ENCODE measurements at places on chromosomes 6 and 20.

DNA sequence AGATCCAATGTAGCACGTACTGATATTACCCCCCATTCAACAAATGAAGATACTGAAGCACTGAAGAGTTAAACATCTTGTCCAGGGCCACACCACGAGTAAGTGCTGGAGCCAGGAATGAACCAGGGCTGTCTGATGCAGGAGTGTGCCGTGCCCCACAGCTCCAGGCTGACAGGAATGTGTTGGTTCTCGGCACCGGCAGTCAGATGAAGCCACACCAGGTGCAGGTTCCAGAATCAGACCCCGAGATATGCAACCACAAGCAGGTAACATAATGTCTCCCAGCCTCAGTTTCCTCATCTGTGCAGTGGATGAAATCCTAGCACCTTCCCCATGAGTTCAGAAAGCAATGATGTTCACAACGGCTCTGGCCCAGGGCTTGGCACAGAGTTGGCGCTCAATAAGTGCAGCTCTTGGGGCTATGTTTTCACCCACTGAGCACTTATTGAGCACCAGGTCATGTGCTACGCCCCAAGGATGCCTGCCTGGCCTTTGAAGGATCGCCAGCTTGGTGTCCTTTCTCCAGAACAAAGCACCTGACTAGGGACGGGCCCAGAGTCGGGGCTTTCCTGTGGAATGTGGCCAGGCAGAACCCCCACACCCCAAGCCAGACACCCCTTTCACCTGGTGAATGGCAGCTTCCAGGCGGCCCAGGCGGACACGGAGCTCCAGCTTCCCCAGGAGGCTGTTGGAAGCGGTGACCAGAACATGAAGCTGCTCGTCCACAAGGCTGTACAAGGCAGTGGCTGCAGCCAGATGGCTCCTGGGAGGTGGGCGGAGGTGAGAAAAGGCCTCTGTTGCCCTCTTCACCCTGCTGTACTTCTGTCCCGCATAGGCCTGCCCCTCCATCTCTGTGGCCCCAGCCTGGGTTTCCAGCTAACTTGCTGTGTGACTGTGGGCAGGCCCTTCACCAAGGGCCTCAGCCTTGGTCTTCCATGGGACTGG lies 41.3 kb downstream of the KIAA1755 start:
- DNase-seq, result no peak

DNA sequence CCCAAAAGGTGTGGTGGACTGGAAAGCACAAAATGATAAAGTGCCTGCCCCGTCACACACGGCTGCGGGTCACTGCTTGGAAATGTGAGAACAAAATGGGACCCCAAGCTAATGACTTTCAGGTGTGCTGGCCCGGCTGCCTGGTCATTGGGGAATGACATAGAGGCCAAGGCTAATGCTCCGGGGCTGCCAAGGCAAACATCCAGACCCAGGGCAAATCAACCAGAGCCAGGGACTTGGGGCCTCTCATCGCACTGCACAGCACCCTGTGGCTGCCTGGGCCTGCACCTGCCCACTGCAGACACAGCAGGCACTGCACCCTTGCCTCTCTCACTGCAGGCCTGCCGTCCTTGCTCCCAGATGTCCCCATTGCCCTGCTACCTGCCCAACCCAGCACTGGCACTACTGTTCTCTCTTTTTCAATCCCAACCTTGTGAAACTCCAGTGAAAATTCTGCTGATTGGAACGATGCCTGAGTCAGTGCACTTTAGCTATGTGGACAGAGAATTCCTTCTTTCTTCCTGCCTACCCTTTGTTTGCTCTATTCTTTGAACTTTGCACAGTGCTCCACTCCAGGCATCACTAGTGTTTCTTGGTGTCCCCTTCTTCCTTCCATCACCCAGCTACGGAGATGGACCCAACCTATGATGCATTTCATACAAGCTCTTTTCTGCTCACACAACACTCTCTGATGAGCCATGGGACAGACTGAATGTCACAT lies 849.5 kb downstream of the MAFB start:
- DNase-seq, result no peak

DNA sequence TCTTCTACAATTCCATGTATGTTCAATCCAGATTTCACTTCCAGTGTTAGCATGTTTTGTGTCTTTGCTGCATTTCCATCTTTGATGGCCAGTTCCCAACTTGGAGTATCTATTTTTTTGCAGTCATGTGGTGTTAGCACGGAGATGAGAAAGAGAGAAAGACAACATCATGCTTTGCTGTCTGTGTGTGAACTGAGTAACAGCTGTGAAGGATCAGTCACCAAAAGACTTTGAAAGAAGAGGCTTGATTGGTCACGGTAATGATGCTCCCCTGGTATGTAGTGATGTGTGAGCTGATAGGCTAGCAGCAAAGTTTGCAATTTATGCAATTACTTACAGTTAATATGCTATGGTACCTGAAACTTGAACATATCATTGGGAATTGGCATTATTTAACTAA lies 731.3 kb upstream of the NRSN1 start:
- DNase-seq, result no peak

GRCh38 chr6:165644586-165645266 lies 18.3 kb downstream of the PDE10A start:
- no peak for DNase-seq

DNA sequence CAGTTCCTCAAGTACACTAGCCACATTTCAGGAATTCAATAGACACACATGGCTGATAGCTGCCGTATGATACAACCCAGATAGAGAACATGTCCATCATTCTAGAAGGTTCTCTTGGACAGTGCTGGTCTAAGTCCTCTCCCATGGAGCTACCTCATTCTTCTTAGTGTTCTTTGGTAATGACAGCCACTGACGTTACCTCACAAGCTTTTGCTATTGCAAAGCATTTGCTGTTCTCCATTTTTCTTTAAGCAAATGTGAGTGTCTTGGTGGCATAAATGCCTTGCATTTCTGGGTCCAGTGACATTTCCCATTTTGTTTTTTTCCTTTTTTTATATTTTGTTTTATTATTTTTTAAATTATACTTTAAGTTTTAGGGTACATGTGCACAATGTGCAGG lies 8.3 kb upstream of the CEBPB start:
- no peak for DNase-seq

- peak; percentile 86 for DNase-seq
Observed at GRCh38 chr6:112337209-112337638, 9.9 kb upstream of the RFPL4B start.

GRCh38 chr20:59770270-59770669 lies 163.2 kb downstream of the SYCP2 start:
- DNase-seq, result peak; percentile 21

GRCh38 chr6:42448391-42448790 lies 3.3 kb downstream of the TRERF1 start:
- DNase-seq, result no peak

GRCh38 chr6:64685401-64685800 lies 1021.6 kb downstream of the EYS start:
- DNase-seq, result no peak

- no peak for DNase-seq
Observed at GRCh38 chr6:104601131-104601651, 258.5 kb downstream of the HACE1 start.

- peak; percentile 24 for DNase-seq
Observed at GRCh38 chr20:59948828-59949720, 8.9 kb downstream of the FAM217B start.

DNA sequence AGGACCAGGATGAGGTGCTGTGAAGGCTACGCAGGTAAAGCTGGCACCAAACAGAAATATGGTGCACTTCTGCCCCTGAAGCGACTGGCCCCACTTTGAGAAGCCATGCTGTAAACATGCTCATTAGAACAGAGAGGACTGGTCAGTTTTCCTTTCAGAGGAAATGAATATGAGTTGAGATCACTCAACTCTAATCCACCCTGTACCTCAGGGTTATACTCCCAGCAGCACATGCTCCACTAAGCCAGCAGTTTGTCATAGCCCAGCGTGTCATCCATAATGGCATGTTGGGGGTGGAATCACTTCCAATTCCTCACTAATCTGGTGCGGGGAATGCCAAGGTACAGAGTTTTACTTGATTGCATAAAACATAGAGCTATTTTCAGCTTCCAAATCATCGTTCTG lies 98.1 kb downstream of the HIVEP2 start:
- peak; percentile 56 for DNase-seq

DNA sequence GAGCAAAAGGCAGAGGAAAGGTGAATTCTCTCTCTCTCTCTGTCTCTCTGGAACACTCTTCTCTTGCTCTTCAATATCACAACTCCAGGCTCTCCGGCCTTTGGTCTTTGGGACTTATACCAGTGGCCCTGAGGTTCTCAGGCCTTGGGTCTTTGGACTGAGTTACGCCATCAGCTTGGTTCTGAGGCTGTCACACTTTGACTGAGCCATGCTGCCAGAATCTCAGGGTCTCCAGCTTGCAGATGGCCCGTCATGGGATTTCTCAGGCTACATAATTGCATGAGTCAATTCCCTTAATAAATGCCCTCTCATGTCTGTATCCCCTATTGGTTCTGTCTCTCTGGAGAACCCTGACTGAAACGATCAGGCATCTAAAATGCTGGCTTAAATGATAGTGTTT lies 12.9 kb downstream of the BTN2A1 start:
- no peak for DNase-seq

DNA sequence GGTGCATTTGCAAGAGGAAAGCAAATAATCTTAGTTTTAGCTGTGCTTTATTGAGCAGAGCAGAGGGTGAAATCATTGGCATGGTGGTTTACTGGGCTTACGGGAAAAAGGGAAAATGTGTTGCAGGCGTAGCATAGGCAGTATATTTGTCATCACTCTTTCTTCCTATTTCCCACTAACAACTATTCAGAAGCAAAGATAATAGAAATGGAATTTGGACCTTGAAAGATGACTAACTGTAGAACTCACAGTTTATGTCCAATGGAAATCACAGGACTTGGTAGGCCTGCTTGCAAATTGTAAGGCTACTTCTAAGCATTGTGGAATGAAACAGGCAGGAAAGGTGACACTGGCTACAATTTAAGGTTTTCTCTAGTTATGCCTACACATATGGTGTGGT lies 611.9 kb upstream of the MAN1A1 start:
- no peak for DNase-seq

- DNase-seq, result no peak
Observed at GRCh38 chr6:35128042-35128441, 13.1 kb downstream of the TCP11 start.

DNA sequence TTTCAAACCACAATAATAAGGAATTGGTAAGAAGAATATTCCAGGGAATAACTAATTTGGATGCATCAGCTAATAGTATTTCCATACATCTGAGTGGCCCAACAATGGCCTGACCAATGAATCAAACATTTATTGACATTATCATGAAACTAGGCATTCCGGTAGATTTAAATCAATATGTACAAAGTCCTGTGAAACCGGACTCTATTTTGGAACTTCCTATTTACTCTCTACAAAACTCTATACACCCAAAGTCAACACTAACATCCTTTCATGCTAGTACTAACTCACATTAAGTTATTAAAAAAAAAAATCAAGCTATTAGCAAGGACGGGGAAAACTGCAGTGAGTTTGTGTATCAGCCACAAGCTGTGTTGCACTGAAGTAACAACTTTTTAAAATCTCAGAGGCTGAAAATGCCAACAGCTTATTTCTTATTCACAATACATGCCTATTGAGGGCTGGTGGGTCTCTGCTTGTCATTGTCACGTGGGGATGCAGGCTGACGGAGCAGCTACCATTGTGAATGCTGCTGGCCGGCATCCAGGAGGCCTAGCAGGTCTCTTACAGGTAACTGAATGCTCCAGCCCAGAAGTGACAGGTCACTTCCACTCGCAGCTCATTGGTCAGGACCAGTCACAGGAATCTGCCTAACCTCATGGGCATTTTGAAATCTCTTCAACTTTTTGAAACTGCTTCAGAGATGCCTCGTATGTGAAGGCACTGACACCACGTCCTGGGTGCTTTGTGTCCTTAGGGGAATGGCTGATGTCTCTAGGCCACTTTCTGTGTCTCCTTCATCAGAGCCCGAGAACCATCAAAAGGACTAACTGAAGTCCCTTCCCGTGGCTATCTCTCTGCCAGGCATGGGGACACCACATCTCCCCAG lies 76.3 kb downstream of the SLC22A23 start:
- DNase-seq, result no peak

GRCh38 chr6:155517294-155517693 lies 61.7 kb upstream of the NOX3 start:
- DNase-seq, result no peak

- no peak for DNase-seq
Observed at GRCh38 chr20:55067158-55067825, 591.9 kb downstream of the DOK5 start.

- DNase-seq, result no peak
Observed at GRCh38 chr6:128600397-128600951, 80.1 kb upstream of the PTPRK start.

DNA sequence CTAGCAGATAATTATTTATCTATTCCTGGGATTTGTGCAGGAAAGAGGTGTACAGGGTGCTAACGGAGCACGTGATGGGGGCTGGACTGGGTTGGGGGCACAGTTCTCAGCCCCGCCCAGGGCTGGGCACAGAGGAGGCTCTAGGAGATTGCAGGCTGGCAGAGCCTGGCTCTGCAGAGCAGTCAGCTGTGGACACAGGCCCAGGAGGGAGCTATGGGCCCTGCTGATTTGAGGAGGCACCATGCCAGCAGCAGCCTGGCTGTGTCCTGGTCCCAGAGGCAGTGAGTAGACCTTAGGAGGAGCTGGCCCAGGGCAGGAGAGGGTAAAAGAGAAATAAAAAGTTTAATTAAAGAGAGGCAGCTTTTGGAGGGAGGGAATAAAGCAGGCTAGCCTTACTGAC lies 19.3 kb downstream of the MAFB start:
- no peak for DNase-seq

GRCh38 chr6:114312931-114313330 lies 29.9 kb downstream of the HS3ST5 start:
- no peak for DNase-seq

- DNase-seq, result peak; percentile 83
Observed at GRCh38 chr6:52233975-52234823, 10.1 kb downstream of the IL17F start.

DNA sequence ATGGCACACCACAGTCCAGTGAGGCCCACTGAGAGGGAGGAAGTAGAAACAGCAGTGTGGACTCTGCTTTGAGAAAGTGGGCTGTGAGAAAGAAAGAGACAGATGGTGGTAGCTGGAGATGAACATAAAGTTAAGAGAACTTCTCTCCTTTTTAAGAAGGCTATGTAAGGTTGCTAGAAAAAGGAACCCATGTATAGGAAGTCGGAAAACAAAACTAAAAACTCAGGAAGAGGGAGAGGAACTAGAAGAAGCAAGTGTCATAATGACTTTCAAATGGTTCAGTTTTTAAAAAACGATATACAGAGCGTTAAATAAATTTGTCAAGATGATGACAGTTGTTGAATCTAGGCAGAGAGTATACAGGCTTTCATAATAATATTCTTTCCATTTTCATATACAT lies 25.4 kb upstream of the GMNN start:
- DNase-seq, result no peak

- DNase-seq, result no peak
Observed at GRCh38 chr6:73451223-73452106, 632 bp downstream of the CGAS start.

GRCh38 chr6:87583822-87584221 lies 6.0 kb downstream of the RARS2 start:
- no peak for DNase-seq

- no peak for DNase-seq
Observed at GRCh38 chr6:14367296-14367695, 249.7 kb downstream of the CD83 start.
